ENCODE measurements at places on chromosomes 1 and 21.

GRCh38 chr1:245183429-245183828, 28.6 kb downstream of the KIF26B start:
- DNase-seq: no peak

DNA sequence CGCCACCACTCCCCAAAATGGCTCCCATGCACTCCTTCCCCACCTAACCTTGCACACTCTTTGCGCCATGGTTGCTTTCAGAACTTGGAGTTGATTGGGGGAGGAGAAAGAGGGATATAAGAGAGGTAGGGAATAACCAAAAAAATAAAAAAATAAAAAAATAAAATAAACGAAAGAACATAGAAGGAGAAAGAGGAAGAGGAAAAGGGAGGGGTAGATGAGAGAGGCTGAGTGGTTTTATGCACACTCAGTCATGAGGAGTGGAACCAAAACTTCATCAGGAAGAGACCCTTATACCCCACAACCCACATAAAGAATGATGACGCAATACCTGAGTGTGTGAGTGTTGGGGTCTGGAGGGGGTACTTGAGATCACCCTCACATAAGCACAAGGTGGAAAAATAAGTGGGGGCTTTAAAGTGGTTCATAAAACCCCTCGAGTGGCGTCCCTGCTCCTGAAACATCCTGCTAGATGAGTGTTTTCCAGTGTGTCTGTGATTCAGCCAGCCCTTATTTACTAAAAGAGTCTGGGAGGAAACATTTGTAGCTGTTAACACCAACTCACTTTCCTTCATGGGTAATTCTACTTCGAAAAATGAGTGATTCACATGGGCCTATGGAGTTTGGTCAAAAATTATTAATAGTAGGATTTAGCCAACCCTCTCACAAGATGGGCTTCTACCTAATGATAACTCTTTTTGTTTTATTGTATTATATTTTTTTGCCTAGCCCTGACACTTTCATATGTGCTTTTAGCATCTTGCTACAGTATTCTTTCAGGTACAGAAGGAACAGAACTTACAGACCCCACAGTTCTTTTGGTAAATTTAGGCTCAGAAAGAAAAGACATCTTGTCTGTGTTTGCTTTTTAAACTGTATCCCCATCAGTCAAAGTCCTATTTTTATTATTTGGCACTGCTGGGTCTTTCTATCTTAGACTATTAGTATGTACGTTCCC, 5.2 kb downstream of the SLAMF1 start:
- DNase-seq: no peak

- DNase-seq: peak; percentile 66
These were observed 268.1 kb downstream of the DNM3 start for GRCh38 chr1:172109359-172109758.

DNA sequence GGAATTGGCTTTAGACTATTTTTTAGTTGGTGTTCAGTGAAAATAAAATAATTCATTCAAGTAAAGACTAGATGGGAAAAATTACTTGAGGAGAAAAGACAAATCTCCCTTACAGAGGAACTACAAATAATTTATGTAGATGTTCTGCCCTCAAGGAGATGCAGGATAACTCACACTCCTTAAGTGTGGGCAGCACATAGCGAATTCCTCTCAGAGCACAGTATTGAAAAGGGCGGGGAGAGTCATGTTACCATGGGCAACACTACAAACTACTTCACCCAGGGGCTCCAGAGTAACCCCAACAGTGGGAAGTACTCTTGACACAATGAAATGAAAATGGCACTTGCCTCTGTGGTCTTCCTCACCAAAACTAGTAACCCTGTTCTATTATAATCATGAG, 20.6 kb upstream of the LAMC2 start:
- DNase-seq: no peak

GRCh38 chr1:74426208-74426937, 86.0 kb downstream of the LRRC53 start:
- DNase-seq: no peak

- DNase-seq: no peak
These were observed 59.6 kb upstream of the MACF1 start for GRCh38 chr1:39144924-39145323.

- peak; percentile 74 for DNase-seq
These were observed 279.1 kb upstream of the C1orf105 start for GRCh38 chr1:172141341-172141881.

DNA sequence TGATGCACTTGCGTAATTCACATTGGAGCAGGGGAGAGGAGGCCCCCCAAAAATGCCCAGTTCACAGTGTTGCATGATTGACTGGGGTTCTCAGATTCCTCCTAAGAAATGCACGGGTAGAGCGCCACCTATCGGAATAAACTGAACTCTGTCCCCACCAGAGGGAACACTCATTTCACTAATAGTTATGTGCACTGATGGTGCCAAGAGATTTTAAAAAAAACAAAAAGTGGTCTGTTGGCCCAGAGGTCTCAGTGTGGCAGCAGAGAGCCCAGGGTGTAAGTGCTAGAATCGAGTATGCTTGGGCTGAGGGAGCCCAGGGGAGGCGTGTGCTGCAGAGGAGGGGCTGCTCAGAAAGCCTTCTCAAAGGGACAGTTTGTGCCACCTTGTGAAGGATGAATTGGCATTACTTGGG, 6.9 kb downstream of the PINK1 start:
- DNase-seq: peak; percentile 58

- no peak for DNase-seq
These were observed 6.7 kb upstream of the TEX35 start for GRCh38 chr1:178506177-178506576.

- no peak for DNase-seq
These were observed 97.9 kb downstream of the USH2A start for GRCh38 chr1:216325336-216325735.

- peak; percentile 10 for DNase-seq
These were observed 126.4 kb downstream of the CLIC6 start for GRCh38 chr21:34795175-34795547.

- no peak for DNase-seq
These were observed 31.0 kb downstream of the KRTAP24-1 start for GRCh38 chr21:30251781-30252180.

DNA sequence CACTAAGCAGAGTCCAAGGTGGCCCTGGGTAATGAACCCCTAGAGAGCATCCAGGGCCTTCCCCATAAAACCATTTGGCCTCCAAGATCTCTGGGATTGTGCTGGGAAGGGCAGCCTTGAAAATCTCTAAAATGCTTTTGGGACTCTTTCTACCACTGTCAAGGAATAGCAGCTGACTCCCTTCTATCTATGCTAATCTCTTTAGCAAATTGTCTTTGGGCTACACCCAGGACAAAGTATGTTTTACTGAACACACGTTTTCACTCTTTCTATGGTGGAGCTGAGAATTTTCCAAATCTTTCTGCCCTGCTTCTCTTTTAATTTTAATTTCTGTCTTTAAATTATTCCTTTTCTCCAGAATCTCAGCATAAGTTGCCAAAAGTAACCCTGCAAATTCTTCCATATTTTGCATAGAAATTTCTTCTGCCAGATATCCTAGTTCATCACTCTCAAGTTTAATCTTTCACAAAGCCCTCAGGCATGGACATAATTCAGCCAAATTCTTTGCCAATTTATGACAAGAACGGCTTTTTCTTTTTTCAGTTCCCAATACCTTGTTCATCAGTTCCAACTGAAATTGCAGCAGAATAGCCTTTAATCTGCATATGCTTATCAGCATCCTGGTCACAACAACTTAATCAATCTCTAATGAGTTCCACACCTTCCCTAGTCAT, 687.0 kb upstream of the ADGRL4 start:
- no peak for DNase-seq

GRCh38 chr1:108512239-108513043, 47.5 kb upstream of the EEIG2 start:
- peak; percentile 39 for DNase-seq

DNA sequence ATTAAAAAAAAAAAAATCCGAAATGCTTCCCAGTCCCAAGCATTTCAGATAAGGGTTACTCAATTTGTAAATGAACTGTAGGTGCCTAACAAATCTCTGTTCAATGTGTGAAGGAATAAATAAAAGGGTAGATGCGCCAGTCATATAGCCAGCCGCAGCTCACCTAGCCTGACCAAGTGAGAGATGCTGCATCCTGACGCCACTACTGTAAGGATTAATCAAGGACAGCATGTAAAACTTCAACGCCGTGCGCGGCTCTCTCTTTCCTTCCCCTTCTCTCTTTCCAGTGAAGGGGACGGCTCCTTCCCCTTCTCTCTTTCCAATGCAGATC, 441 bp downstream of the PPT1 start:
- DNase-seq: no peak

DNA sequence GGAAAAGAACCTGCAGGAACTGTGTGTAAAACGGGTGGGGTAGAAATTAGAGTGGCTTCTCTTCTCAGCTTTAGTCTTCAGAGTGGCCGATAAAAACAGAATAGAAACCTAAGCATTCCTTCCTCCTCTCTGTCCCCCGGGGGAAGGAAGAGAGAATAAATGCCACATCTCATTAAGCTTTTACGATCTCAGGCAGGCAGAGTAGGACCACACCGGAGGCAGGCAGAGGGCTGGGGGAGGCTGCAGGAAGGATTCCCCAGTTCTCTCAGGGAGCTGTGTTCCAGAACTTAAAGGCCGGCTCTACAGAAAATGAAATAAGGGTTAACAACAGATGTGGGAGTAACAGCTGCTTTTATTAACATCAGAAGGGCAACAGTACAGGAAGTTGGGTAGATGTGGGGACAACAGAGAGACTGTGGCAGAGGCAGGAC, 24.5 kb upstream of the MEF2D start:
- DNase-seq: no peak

GRCh38 chr1:201514466-201514865, 7.5 kb upstream of the CSRP1 start:
- DNase-seq: no peak

DNA sequence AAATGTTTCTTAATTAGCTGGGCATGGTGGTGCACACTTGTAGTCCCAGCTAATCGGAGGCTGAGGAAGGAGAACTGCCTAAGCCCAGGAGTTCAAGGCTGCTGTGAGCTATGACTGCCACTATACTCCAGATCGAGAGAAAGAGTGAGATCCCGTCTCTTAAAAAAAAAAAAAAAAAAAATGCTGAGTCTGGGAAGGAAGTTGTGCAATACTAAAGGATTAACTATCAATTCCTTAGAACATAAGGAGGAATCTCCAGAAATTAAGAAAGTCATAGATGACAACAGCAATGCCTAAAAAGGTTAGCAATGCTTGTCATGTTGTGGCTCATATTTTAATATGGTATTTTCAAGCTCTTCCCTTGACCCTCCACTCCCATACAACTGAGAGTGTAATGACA, 5.3 kb downstream of the LUZP1 start:
- DNase-seq: no peak

Measured in endothelial cell of umbilical vein (primary cell).